ENCODE measurements at places on chromosomes 5 and 9.

- peak; percentile 70 for DNase-seq
These were observed 218.2 kb downstream of the MAST4 start for GRCh38 chr5:66814146-66814991.

- DNase-seq: no peak
These were observed 153.1 kb downstream of the CCDC192 start for GRCh38 chr5:127856292-127856691.

- DNase-seq: no peak
These were observed 175.0 kb downstream of the CARTPT start for GRCh38 chr5:71894091-71894490.

- DNase-seq: peak; percentile 15
These were observed 68.5 kb downstream of the SLC24A2 start for GRCh38 chr9:19720377-19720776.

DNA sequence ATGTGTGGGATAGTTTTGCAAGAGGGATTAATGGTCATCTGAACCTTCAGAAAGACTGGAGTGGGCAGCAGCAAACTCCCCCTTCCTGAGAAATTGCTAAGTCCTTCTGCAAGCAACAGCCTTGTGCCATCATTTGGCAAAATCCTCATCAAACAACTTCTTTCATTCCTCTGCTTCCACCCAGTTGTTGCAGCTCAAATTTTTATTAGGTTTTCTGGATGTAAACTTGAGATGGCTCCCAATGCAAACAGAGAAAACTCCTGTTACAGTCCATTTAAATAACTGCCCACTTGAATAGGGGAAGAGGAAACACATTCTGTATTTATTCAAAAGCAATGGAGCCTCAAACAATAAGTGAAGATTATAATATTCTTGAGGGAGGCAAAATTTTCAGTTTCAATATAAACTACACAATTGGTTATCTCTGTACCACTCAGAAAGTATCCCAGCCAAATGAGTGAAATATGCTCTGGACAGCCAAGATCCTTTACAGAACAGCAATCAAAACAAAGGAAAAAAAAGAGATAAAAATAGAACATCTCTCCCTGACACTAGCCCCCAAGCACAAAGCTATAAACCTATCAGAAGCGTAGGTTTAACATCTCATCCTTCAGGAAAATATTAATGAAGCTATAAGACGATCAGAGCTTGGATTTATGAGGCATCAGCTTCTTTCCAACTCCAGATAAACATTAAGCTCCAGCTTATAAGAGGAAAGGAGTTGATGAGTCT is 17.3 kb upstream of the DAP start:
- DNase-seq: no peak

DNA sequence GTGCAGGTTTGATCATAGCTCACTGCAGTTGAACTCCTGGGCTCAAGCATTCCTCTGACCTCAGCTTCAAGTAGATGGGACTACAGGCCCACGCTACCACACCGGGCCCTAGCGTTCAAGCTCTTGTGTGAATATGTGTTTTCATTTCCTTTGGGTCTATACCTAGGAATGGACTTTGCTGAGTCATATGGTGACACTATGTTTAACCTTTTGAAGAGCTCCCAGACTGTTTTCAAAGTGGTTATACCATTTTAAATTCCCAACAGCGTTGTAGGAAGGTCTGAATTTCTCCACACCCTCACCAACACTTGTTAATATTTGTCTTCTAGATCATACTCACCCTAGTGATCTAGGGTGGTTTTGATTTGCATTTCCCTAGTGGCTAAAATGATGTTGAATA is 33.5 kb downstream of the FAF2 start:
- no peak for DNase-seq

- DNase-seq: no peak
These were observed 5.3 kb downstream of the NTNG2 start for GRCh38 chr9:132167192-132167591.

- DNase-seq: peak; percentile 68
These were observed 724 bp downstream of the PRRC2B start for GRCh38 chr9:131394464-131395156.

DNA sequence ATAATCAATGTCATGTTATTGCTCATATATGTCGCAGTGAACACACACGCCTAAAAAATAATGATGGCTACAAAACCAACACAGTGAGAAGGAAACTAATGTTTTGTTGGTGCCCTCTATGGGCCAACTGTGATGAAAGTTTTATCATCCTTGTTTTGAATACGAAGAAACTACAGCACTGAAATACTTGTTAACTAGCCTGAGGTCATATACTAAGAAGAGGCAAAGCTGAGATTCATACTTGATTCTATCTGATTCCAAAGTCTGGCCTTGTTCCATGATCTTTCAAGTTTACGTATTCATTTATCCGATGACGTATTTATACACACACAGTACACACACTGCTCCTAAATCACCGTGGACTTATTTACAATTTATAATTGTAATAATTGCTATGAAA is 16.1 kb upstream of the DRD1 start:
- DNase-seq: peak; percentile 30

DNA sequence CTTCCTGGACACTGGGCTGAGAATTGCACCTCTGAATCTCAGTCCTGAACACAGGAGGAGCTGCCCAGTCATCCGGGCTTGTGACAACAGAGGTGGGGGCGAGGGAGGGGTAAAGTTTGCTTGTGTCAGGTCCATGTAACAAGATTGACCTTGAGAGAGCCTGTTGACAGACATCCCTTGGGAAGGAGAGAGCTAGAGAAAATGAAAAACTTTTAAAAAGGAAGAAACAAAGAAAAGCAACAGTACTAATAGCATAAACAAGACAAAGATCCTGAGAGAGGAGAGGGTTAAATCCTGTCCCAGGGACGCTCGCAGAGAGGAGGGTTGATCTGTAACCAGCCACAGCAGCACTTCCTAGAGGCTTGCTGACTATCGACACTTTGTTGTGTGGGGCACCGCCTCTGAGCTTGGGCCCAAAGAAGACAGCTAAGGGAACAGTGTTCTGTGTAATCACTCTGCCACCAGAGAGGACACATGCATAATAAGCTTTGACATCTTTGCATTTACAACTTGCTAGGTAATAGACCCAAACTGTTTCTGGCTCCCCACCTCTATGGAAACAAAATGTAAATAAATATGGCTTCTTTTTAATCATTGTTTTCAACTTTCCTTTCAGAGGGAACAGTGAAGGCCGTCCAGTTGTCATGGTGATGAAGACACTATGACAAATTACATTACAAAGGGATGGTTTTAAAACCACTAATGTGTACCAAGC is 363.7 kb downstream of the CSNK1G3 start:
- peak; percentile 16 for DNase-seq

DNA sequence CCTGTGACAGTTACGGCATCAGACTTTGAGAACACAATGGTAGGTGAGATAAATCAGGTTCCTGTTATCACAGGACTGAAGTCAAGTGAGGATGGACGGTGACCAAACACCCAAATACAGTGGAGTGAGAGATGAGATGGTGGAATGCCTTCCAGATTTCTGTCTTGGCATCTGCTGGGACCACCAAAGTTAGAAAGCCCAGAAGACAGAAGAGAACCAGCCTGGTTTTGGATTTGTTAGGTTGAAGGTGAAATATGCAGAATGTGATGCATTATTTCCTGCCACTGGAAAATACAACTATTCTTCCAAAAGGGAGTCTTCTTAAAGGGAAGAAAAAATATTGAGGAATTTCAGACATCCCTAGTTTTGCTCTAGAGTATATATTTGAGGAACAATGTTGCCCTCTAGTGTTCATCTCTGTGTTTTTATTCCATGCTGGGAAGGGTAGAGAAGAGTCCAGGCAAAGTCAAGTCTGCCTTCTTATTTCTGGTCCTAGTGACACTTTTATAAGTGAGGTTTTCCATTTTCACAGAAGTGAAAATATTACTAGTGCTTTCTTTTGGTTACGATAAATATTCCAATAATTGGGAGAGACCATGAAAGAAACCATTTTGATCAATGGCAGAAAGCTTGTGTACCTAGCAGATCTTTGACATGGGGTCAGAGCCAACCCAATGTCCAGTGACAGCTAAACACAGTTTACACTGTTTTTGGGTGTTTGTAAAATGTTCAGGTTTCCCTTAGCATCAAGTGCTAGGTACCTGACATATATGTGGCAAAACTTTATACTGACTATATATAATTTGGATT is 142.3 kb upstream of the ANKH start:
- peak; percentile 20 for DNase-seq

Data from RPMI8226 (cell line).